ENCODE measurements at places on chromosomes 16 and 17.

- DNase-seq: no peak
These were observed 13.1 kb upstream of the SPECC1 start for GRCh38 chr17:19996086-19996485.

DNA sequence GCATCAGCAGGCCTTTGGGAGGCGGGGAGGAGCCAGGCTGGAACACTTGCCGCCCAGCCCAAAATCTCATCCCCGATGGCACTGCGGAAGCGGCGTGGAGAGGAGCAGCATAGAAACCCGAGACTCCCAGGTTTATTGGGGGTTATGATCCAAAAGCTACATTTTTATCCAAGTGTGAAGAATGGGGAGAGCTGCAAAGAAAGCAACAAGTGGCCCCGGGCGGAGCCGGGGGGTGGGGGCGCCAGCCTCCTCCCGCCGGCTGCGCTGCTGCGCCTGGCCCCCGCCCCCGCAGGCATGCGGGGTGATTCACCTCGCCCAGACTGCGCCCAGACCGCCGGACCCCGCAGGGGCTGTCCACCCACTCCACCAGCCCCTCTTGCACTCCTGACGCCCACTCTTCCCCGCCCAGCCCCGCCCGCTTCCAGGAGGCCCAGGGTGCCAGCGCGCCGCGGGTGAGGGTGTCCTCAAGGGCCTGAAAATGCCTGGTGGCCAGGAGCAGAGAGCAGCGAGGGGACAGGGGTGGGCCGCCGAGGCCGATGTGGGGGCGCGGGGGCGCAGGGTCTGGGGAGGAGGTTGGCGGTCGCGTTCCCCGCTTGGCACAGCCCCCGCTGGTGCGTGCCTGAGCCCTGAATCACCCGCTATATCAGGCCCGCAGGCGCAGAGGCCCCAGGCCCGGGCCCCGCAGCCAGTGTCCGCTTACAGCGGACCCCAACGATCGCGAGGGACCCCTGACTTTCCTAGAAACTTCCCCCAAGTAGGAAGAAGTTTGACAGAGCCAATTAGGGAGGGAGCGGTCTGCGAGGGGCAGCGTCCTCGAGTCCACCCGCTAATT lies 1.3 kb downstream of the CAVIN1 start:
- no peak for DNase-seq

GRCh38 chr16:81885976-81886586 lies 107.0 kb downstream of the PLCG2 start:
- no peak for DNase-seq

DNA sequence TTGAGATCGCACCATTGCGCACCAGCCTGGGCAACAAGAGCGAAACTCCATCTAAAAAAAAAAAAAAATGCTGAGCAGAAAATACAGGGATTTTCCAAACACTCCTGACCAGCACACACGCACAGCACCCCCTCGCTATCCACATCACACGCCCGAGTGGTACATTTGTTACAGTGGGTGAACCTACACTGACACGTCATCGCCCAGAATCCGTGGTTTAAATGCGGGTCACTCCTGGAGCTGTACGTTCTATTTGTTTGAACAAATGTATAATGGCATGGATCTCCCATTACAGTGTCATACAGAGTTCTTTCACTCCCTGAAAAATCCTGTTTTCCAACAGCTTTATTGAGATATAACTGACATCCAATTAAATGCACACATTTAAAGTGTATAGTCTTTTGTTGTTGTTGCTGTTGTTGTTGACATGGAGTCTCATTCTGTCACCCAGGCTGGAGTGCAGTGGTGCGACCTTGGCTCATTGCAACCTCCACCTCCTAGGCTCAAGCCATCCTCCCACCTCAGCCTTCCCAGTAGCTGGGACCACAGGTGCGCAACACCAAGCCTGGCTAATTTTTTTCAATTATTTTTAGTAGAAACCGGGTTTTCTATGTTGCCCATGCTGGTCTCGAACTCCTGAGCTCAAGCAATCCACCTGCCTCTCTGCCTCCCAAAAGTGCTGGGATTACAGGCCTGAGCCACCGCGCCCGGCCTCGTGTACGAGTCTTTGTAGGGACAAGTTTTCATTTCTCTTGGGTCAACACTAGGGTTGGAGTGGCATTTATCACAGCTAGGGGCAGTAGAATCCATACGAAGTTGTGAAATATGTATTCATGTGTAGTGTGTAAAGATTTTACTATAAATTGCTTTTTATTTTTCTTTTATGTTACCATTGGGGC lies 4.4 kb upstream of the CARHSP1 start:
- DNase-seq: no peak

DNA sequence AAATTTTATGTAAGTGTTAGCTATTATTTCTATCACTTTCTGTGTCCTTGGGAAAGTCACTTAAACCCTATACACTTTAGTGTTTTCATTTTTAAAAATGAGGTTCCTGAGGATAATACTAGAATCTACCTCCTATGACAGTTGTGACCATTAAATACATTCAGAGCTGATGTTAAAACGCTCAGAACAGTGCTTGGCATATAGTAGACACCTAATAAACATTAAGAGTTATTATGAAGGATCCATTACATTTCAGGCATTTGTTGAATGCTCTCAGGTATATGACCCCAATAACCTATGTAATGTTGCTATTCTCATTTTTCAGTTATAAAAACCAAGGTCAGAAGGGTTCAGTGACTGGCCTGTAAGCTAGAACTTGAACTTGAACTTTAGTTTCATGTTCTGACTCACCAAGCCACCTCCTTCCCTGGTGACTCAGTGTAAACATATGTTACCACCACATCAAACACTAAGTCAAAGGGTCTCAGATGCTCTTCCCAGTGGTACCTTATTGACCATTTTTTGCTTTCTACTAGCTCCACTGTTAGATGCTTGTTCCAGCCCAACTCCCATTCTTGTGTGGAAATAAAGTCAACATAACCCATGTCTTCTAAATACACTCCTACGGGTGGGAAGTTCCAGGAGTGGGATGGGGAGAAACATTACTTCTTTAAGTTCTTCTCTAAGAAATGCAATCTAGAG lies 47.6 kb downstream of the HSD17B2 start:
- no peak for DNase-seq

All from GM04503 (cell line).